ENCODE measurements at places on chromosomes 2 and 18. TPM values are rescaled to one million over a fixed set of nuclear protein-coding genes. Genes with fewer than 3 reads are reported as not detected.

Gene GALM
- total RNA-seq = 1.8 TPM

Gene CYP1B1
- 10.1 TPM for total RNA-seq

Gene SOX11
- 0.03 TPM for total RNA-seq

Gene AQP12B
- total RNA-seq = not detected

Gene TUBA4B
- not detected for total RNA-seq

Gene SCN1A
- not detected for total RNA-seq

Gene BBS5
- 1.8 TPM for total RNA-seq

Gene IL1RL1
- total RNA-seq = 0.18 TPM

Gene SFTPB
- total RNA-seq = 4.9 TPM

Gene ZNF396
- total RNA-seq = 0.45 TPM

- no peak for DNase-seq
- no peaks in the 10 kb centered on the region for H3K36me3 ChIP-seq
- no peaks in the 10 kb centered on the region for H3K27me3 ChIP-seq
- H3K4me1 ChIP-seq = no peaks in the 10 kb centered on the region
- H3K27ac ChIP-seq = peak overlapping the region; percentile 88
- peak overlapping the region; percentile 98 for H3K4me3 ChIP-seq
Observed at GRCh38 chr2:196168181-196168580, 3.2 kb downstream of the STK17B start.

DNA sequence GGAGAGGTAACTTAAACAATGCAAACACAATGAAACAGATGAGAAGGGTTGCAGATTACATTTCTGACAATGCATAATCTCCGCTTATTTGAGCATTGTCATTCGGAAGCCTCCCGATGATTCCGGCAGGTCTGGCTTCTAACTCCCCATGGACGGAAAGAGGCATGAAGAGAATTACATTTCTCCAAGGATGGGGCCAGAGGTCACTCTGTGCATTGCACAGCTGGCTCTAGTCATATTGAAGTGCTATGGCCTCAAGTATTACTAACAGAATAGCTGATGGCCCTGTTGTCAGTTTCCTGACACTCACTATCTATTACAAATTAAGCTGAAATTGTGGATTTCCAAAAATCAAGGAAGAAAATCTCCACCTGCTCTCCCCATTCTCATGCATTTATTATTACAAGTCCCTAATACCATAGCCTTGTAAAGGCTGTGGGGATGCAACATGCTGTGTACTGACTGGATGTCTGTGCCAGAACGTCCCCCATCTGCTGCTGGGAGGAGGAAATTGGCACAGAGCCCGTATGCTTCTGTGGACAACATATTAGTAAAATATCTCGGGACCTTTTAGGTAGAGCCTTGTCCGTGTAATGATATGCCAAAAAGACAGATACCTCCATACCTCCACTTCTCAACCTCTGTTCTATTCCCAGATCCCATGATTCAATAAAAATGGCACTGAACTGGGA is 168.1 kb downstream of the SETBP1 start:
- no peak overlapping the region for H3K27ac ChIP-seq
- H3K36me3 ChIP-seq = no peaks in the 10 kb centered on the region
- no peak for DNase-seq
- H3K4me1 ChIP-seq = peaks cover 7% of the 10 kb centered on the region
- no peaks in the 10 kb centered on the region for H3K27me3 ChIP-seq
- no peak overlapping the region for H3K4me3 ChIP-seq

GRCh38 chr2:13545320-13545719 is 828.6 kb downstream of the TRIB2 start:
- H3K27me3 ChIP-seq = no peaks in the 10 kb centered on the region
- peaks cover 8% of the 10 kb centered on the region for H3K4me1 ChIP-seq

DNA sequence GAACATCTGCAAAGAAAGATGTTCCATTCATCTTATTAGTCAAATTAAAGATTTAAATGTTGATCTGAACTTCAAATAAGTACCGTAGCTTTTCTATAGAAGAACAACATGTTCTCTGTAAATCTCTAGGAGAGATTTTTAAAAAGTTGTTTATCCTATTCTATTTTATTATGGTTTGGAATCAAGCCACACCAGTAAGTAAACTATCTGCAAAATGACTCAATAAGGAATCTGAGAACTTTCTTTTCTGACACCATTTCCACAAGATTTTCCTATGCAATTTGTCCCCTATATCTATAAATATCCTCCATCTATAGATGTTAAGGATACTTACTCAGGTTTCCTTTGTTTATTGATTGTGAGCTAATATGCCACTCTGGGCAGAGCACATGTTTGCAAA is 736.6 kb downstream of the CBLN2 start:
- H3K27me3 ChIP-seq = no peaks in the 10 kb centered on the region
- H3K36me3 ChIP-seq = no peaks in the 10 kb centered on the region
- H3K4me1 ChIP-seq = no peaks in the 10 kb centered on the region
- no peak overlapping the region for H3K27ac ChIP-seq
- no peak overlapping the region for H3K4me3 ChIP-seq
- no peak for DNase-seq

DNA sequence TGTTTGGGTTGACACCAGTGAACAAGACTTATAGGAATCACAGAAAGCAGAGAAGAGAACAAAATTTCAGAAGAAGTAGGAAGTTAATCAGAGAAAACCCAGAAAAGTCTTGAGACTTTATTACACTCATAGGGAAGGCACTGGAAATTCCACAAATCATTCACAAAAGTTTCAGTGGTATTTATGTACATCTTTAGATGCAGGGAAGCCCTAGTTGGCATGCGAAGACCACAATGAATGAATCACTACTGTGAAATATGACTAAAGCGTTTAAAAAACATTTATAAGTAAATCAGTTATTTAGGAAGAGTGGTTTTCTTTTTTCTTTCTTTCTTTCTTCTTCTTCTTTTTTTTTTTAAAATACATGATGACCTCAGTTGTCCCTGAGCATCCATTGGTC is 105.1 kb downstream of the NUP35 start:
- no peak for DNase-seq
- H3K4me3 ChIP-seq = no peak overlapping the region
- H3K4me1 ChIP-seq = no peaks in the 10 kb centered on the region
- no peaks in the 10 kb centered on the region for H3K36me3 ChIP-seq
- H3K27ac ChIP-seq = no peak overlapping the region

DNA sequence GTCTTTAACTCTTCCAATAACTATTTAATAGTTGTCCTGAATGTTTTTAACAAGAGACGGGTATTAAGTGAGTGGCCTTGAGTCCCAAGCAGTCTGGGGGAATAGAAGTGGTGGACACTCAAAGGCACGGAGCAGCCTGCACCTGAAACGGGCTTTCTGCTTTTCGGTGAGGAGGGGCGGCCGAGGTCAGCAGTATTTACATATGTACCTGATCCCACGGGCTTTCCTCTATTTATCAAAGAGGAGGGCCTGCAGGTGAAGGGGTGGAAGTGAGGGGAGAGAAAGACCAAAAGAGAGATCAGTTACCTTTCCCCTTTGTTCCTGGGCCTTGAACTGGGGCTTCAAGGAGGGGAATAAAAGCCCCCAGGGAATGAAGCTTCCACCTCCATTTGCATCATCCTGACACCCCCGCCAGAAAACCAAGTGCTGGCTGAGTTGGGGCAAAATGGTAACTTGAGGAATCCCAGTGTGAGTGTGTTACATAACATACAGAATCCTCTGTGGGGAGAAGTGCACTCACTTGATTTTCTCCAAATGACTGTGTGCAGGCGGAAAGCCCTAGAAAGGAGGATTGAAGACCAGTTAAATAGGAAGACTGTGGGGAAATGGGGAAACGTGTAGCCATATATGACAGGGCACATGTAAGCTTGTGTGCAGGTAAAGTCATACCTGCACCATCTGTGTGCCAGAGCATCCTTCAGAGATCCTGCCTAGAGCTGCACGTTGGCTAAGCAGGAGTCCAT is 12.4 kb downstream of the POU3F3 start:
- H3K4me3 ChIP-seq = no peak overlapping the region
- peaks cover 14% of the 10 kb centered on the region for H3K27me3 ChIP-seq

DNA sequence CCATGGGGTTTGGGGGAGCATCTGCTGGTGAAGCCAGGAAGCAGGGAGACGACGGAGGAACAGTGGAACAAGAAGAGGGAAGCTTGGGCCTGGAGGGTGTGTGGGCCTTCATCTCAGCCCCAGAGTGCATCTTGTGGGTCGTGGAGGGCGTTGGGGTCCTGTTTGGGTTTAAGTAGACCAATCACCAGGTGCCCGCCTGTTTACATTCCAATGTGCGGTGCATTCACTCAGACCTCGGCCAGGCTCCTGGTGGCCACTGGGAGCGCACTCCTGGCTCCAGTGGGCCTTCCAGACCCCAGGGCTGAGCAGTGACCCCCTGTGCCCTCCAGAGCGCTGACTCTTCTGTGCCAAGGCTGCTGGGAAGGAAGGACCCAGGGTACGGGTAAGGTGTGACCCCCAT is 293.7 kb downstream of the NDUFA10 start:
- no peak overlapping the region for H3K4me3 ChIP-seq
- H3K36me3 ChIP-seq = no peaks in the 10 kb centered on the region
- H3K27ac ChIP-seq = no peak overlapping the region
- DNase-seq = no peak
- no peaks in the 10 kb centered on the region for H3K4me1 ChIP-seq

- no peak for DNase-seq
- H3K4me3 ChIP-seq = no peak overlapping the region
- H3K36me3 ChIP-seq = 0 out of 2 replicates have a peak, but pooled peaks cover 2% of the 10 kb centered on the region
- H3K4me1 ChIP-seq = no peaks in the 10 kb centered on the region
- H3K27me3 ChIP-seq = no peaks in the 10 kb centered on the region
Observed at GRCh38 chr2:46142546-46143428, 154.4 kb upstream of the EPAS1 start.

DNA sequence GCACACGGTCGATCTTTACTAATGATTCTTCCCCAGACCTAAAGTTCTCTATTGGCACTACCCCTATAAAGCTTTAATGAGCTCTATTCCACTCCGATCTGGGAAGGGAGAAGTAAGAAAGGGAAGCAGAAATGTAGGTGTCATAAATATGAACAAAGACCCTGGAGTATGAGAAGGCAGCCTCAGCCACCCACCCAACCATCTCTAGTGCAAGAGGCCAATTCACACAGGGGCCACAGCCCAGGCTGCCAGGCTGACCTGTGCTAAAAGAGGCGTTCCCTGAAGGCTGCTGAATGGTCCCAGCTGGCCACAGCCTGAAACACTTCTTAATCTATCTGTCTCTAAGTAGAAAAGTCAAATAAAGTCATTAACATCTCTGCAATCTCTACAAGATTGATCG is 60.1 kb upstream of the ACTR3 start:
- no peak for DNase-seq
- no peaks in the 10 kb centered on the region for H3K36me3 ChIP-seq
- H3K4me1 ChIP-seq = no peaks in the 10 kb centered on the region
- no peak overlapping the region for H3K4me3 ChIP-seq
- H3K27me3 ChIP-seq = no peaks in the 10 kb centered on the region

GRCh38 chr2:179059026-179059700 is 9.2 kb upstream of the CCDC141 start:
- peak overlapping the region; percentile 4 for H3K27ac ChIP-seq
- no peaks in the 10 kb centered on the region for H3K27me3 ChIP-seq
- no peak overlapping the region for H3K4me3 ChIP-seq
- H3K4me1 ChIP-seq = peaks cover 9% of the 10 kb centered on the region
- no peak for DNase-seq
- H3K36me3 ChIP-seq = no peaks in the 10 kb centered on the region

DNA sequence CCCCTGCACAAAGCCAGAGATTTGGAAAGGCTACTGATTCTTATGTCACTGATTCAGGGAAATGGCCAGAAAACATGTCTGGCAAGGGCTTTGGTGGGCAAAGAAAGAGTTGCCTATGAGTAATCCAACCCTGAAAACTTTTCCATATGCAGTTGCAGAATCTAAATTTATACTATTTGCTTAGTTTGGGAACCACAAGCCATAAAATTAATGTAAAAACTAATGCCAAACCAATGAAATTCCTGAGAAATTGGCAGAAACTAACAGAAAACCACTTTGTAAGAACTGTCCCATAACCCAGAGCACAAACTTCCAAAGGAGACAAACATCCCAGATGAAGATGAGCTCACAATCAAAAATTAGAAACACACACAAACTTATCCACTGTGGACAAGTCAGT is 48.8 kb downstream of the TCF4 start:
- DNase-seq = no peak
- no peak overlapping the region for H3K4me3 ChIP-seq
- H3K36me3 ChIP-seq = no peaks in the 10 kb centered on the region
- H3K4me1 ChIP-seq = no peaks in the 10 kb centered on the region
- no peak overlapping the region for H3K27ac ChIP-seq

- H3K27me3 ChIP-seq = no peaks in the 10 kb centered on the region
- H3K27ac ChIP-seq = peak overlapping the region; percentile 88
- peak overlapping the region; percentile 81 for H3K4me3 ChIP-seq
Observed at GRCh38 chr2:43218155-43218701, 8.2 kb downstream of the ZFP36L2 start.

- H3K4me1 ChIP-seq = no peaks in the 10 kb centered on the region
- no peak overlapping the region for H3K4me3 ChIP-seq
- H3K27ac ChIP-seq = no peak overlapping the region
- H3K27me3 ChIP-seq = no peaks in the 10 kb centered on the region
- DNase-seq = no peak
Observed at GRCh38 chr2:217981084-217981730, 21.6 kb downstream of the TNS1 start.

DNA sequence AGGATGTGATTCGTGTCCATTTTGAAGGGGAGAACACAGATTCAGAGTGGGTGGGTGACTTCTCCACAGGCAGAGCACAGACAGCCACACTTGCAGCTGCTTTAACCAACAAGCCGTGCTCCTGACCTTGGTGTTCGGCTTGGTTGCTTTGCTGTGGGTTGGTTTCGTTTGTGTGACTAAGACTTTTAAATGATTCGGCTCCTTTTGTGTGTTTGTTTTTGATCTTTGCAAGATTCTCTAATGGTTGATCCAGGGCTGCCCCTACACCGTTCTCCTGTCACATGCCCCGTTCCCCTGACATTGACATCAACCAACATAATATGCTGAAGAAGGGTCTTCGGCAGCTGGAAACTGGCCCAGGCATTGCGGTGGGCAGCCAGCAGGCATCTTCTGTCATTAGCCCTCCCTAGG is 95.9 kb upstream of the MBOAT2 start:
- DNase-seq = peak; percentile 76
- H3K4me3 ChIP-seq = no peak overlapping the region
- H3K27ac ChIP-seq = peak overlapping the region; percentile 69
- H3K4me1 ChIP-seq = peaks cover 30% of the 10 kb centered on the region
- no peaks in the 10 kb centered on the region for H3K27me3 ChIP-seq

DNA sequence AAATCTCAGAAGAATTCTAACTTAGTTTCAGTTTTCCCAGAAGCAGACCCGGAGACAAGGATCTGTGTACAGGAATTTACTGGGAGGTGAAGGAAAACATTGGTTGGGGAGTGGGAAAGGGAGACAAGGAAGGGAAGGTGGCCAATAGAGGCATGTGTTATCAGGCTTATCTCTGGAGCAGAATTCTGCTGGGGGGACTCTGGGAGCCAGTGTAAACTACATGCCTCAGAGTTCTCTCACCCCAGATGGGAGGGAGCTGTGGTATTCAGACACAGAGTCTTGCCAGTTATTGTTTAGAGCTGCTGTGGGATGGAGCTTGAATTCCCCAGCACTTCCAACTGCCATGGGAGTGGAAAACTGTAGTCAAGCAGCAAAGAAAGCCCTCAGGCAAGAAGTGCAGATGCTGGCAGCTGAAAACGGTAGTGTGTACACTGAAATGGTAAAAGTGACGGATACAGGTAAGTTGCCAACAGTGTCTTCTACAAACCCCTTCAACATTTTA is 19.0 kb downstream of the DNPEP start:
- no peak overlapping the region for H3K4me3 ChIP-seq
- H3K4me1 ChIP-seq = no peaks in the 10 kb centered on the region
- no peaks in the 10 kb centered on the region for H3K27me3 ChIP-seq
- no peak overlapping the region for H3K27ac ChIP-seq
- H3K36me3 ChIP-seq = no peaks in the 10 kb centered on the region

- no peak overlapping the region for H3K27ac ChIP-seq
- H3K4me1 ChIP-seq = no peaks in the 10 kb centered on the region
- H3K27me3 ChIP-seq = no peaks in the 10 kb centered on the region
- no peak for DNase-seq
- no peak overlapping the region for H3K4me3 ChIP-seq
Observed at GRCh38 chr2:165456027-165456426, 13.5 kb upstream of the CSRNP3 start.

Data from GM12878 (cell line).